T-helper 2 cell treated with Interferon-gamma antibody and Interleukin-4, amounts not matched to agents 5 μg/mL and 100 μg/mL, for 36 hours (primary cell): ENCODE measurements at places on chromosomes 6 and 20.
A peak's percentile ranks its signal among the peaks of the same experiment; 100 is the strongest.

DNA sequence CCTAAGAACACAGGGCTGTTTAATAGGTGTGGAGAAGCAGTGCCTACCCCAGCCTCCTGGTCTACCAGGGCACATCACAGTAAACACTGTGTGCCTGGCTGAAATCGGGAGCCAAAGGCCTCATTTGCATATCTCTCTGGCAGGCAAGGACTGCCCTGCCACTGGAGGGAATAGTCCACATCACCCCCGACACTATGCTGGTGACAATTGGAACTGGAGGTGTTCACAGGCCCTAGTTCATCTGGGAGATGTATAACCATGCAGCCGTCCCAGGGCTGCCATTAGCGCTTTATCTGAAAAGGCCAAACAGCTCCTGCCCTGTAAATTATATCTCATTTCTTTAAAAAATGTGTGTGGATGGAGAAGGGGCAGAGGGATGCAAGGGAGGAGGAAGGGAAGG, 150.3 kb downstream of the LINC00237 start:
- DNase-seq: no peak
- H3K27me3 ChIP-seq: no peaks in the 10 kb centered on the region
- no peaks in the 10 kb centered on the region for H3K36me3 ChIP-seq
- no peak overlapping the region for H3K27ac ChIP-seq
- no peaks in the 10 kb centered on the region for H3K4me1 ChIP-seq

- H3K27ac ChIP-seq: no peak overlapping the region
- peaks cover 4% of the 10 kb centered on the region for H3K4me1 ChIP-seq
- H3K4me3 ChIP-seq: no peak overlapping the region
These were observed 4.2 kb downstream of the FOXS1 start for GRCh38 chr20:31840906-31841816.

- DNase-seq: no peak
- peaks cover 1% of the 10 kb centered on the region for H3K36me3 ChIP-seq
- H3K27ac ChIP-seq: no peak overlapping the region
- peaks cover 3% of the 10 kb centered on the region for H3K4me1 ChIP-seq
These were observed 249.9 kb downstream of the KHDC1L start for GRCh38 chr6:72975352-72975752.

DNA sequence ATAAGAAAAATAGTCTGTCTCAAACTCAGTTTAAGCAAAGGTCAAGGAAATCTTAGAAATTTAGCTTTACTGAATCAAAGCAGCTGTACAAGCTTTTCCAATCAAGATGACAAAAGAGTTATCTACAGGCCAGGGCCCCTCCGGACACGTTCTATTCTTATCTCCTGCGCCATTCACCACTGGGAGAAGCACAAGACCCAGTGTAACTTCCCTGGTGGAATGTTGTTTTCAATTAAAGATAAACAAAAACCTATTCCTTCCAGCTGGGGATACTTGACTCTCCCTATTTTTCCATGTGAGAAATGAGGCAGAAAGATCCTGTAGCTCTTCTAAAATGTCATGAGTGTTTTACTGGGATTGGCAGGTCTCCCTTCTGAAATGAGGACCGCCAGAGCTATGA, 123.3 kb downstream of the TBX18 start:
- H3K27me3 ChIP-seq: no peaks in the 10 kb centered on the region
- H3K36me3 ChIP-seq: no peaks in the 10 kb centered on the region
- H3K4me1 ChIP-seq: no peaks in the 10 kb centered on the region
- H3K27ac ChIP-seq: no peak overlapping the region
- H3K4me3 ChIP-seq: no peak overlapping the region
- no peak for DNase-seq

- no peak for DNase-seq
- H3K27me3 ChIP-seq: no peaks in the 10 kb centered on the region
- H3K4me1 ChIP-seq: peaks cover 42% of the 10 kb centered on the region
- peaks cover 69% of the 10 kb centered on the region for H3K36me3 ChIP-seq
These were observed 159.8 kb upstream of the SUPT3H start for GRCh38 chr6:45537539-45537938.

DNA sequence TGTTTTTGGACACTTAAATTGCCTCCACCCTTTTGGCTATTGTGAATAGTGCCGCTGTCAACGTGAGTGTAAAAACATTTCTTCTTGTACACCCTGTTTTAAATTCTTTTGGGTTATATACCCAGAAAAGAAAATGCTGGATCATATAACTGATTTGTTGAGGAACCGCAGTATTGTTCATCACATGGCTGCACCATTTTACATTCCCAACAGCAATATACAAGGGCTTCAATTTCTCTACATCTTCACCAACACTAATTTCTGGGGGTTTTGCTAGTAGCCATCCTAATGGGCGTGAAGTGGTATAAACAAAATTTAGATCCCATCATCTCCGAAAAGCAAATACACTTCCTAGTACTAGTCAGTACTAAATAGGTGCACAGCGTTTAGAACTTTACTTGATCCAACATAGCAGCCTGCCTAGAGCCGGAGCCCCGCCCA, 579 bp upstream of the BPHL start:
- no peak for DNase-seq
- peak overlapping the region; percentile 91 for H3K27ac ChIP-seq
- peak overlapping the region; percentile 87 for H3K4me3 ChIP-seq
- peaks cover 12% of the 10 kb centered on the region for H3K36me3 ChIP-seq

- no peak overlapping the region for H3K27ac ChIP-seq
- no peaks in the 10 kb centered on the region for H3K27me3 ChIP-seq
- peaks cover 18% of the 10 kb centered on the region for H3K4me1 ChIP-seq
- peak overlapping the region; percentile 21 for H3K4me3 ChIP-seq
These were observed 25.8 kb downstream of the SNRNP48 start for GRCh38 chr6:7615611-7616383.

GRCh38 chr6:157264701-157265100, 58.6 kb downstream of the TMEM242 start:
- H3K36me3 ChIP-seq: no peaks in the 10 kb centered on the region
- peaks cover 2% of the 10 kb centered on the region for H3K27me3 ChIP-seq
- no peak overlapping the region for H3K27ac ChIP-seq
- DNase-seq: no peak
- H3K4me3 ChIP-seq: no peak overlapping the region
- no peaks in the 10 kb centered on the region for H3K4me1 ChIP-seq

- H3K4me3 ChIP-seq: no peak overlapping the region
- H3K36me3 ChIP-seq: no peaks in the 10 kb centered on the region
- DNase-seq: no peak
- peaks cover 15% of the 10 kb centered on the region for H3K27me3 ChIP-seq
- H3K4me1 ChIP-seq: peaks cover 7% of the 10 kb centered on the region
These were observed 26.9 kb upstream of the MRPS18A start for GRCh38 chr6:43714311-43715055.

GRCh38 chr6:122399348-122400120, at the start of gene HSF2:
TSS of gene HSF2 (plus strand) at chr6:122399652. CDS start at chr6:122399738, 86 bp downstream.
- peaks cover 11% of the 10 kb centered on the region for H3K36me3 ChIP-seq
- peak; percentile 93 for DNase-seq
- no peaks in the 10 kb centered on the region for H3K27me3 ChIP-seq
- H3K27ac ChIP-seq: peak within 1 kb of the TSS; percentile 95
- peaks cover 27% of the 10 kb centered on the region for H3K4me1 ChIP-seq

DNA sequence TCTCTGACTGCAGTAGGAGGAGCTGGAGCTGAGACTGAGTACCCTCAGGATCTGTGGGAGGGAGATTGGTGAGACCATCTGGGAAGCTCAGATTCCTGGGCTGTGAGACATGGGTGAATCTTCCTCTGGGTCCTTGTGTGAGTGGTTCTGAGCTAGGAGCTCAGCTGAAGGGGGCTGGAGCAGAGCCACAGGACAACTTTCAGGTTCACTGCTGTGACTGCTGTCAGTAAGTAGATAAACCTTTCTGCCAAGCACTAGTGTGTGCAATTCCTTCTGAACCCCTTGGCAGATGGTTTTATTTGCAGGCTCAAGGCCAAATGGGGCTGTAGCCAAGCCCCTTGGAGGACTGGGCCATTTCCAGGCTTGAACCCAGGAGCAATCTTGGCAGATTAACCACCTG, 49.6 kb upstream of the SNAP91 start:
- H3K4me3 ChIP-seq: no peak overlapping the region
- no peak overlapping the region for H3K27ac ChIP-seq
- no peaks in the 10 kb centered on the region for H3K36me3 ChIP-seq
- H3K27me3 ChIP-seq: no peaks in the 10 kb centered on the region

- no peaks in the 10 kb centered on the region for H3K36me3 ChIP-seq
- no peak overlapping the region for H3K27ac ChIP-seq
- no peak overlapping the region for H3K4me3 ChIP-seq
These were observed 11.8 kb upstream of the TUBB2B start for GRCh38 chr6:3239110-3239830.

GRCh38 chr20:18832546-18833200, 19.1 kb downstream of the SCP2D1 start:
- H3K4me3 ChIP-seq: no peak overlapping the region
- H3K36me3 ChIP-seq: no peaks in the 10 kb centered on the region
- H3K27me3 ChIP-seq: no peaks in the 10 kb centered on the region
- DNase-seq: no peak
- H3K27ac ChIP-seq: no peak overlapping the region
- no peaks in the 10 kb centered on the region for H3K4me1 ChIP-seq

GRCh38 chr6:66291905-66292304, 584.9 kb upstream of the EYS start:
- H3K4me1 ChIP-seq: no peaks in the 10 kb centered on the region
- H3K36me3 ChIP-seq: no peaks in the 10 kb centered on the region
- no peak for DNase-seq
- H3K27me3 ChIP-seq: no peaks in the 10 kb centered on the region

DNA sequence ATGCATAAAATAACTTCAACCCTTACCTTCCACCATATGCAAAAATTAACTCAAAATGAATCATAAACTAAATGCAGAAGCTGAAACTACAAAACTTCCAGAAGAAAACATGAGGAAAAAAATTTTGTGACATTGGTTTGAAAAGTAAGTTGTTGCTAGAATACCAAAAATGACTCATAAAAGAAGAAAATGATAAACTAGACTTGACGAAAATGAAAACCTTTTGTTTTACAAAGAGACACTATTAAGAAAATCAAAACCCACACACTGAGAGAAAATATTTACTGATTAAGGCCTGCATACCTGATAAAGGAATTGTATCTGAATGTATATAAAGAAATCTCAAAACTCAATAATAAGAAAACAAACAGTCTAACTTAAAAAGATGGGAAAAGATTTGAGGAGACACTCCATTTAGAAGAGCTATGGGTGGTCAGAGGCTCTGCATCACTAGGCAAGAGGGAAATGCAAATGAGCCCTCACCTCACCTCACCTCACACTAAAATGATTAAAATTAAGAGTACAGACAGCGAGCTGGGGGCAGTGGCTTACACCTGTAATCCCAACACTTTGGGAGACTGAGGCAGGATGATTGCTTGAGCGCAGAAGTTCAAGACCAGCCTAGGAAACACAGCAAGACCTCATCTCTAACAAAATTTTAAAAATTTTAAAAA, 97.6 kb upstream of the CST7 start:
- no peak overlapping the region for H3K27ac ChIP-seq
- no peak for DNase-seq
- peaks cover 6% of the 10 kb centered on the region for H3K27me3 ChIP-seq
- peaks cover 4% of the 10 kb centered on the region for H3K4me1 ChIP-seq
- no peak overlapping the region for H3K4me3 ChIP-seq

DNA sequence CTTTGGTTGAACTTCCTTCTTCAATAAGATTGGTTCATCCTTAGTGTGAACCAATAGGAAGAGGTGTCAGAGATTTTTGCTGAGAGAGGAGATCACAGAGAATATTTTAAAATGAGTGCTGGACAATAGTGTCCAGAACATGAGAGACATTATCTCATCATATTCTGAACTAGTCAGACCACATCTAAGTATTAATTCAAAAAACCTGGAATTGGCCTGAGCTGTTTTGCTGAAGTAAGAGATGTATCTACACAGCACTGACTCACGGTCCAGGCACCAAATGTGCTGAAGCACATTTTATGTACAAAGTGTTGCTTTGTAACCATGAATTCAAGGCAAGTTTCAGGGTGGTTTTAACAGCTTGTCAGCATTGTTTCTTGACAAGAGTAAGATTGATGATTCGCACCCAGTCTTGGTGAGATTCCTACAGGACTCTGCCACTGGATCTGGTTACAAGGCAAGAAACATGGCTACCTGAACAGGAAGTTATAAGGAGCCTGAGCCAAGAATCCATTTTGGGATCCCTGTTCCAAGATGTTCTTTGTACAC, 178.2 kb upstream of the HEY2 start:
- H3K36me3 ChIP-seq: no peaks in the 10 kb centered on the region
- DNase-seq: no peak
- no peaks in the 10 kb centered on the region for H3K4me1 ChIP-seq
- no peak overlapping the region for H3K4me3 ChIP-seq
- H3K27me3 ChIP-seq: no peaks in the 10 kb centered on the region

- H3K27me3 ChIP-seq: no peaks in the 10 kb centered on the region
- H3K4me1 ChIP-seq: no peaks in the 10 kb centered on the region
- no peaks in the 10 kb centered on the region for H3K36me3 ChIP-seq
- no peak overlapping the region for H3K27ac ChIP-seq
- H3K4me3 ChIP-seq: no peak overlapping the region
These were observed 34.0 kb upstream of the THBS2 start for GRCh38 chr6:169287675-169288074.

DNA sequence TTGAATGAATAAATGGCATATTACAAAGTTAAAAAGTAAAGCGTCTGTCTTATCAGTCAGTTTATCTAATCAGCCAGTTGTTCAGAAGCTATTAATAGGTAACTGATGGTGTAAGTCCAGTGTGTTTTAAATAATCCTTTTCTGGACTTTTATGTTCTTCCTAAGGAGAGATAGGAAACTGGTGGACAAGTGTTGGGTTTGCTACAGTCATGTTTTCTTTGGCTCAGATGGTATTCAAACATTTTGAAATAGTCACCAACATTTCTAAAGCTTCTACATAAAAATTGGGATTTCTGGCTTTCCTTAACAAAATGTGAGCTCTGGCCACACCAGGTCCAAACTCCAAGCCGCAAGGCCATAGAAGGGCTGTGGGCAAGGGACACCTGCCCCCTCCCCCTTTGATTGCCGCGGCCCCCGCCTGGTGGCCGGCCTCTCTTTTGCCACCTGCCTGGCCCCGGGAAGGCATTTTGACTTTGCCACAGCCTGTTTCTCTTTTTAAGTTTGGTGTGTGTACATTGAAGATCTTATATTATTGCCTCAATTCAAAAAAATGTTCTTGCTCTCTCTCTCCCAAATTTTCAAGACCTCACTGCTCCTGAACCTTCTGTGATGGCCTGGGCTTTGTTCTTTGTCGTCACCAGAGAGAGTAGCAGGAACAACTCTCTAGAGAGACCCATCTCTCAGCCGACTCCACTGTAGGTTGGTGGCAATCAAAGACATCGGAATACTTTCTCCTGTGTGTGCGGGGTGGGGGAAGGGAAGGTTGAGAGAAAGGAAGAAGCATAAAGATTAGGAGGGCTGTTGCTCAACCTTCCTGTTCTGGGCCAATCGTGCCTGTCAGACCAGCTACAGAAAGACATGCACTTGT, 84.0 kb upstream of the ZNF217 start:
- no peaks in the 10 kb centered on the region for H3K27me3 ChIP-seq
- H3K27ac ChIP-seq: peak overlapping the region; percentile 82
- peak overlapping the region; percentile 66 for H3K4me3 ChIP-seq
- H3K36me3 ChIP-seq: no peaks in the 10 kb centered on the region

DNA sequence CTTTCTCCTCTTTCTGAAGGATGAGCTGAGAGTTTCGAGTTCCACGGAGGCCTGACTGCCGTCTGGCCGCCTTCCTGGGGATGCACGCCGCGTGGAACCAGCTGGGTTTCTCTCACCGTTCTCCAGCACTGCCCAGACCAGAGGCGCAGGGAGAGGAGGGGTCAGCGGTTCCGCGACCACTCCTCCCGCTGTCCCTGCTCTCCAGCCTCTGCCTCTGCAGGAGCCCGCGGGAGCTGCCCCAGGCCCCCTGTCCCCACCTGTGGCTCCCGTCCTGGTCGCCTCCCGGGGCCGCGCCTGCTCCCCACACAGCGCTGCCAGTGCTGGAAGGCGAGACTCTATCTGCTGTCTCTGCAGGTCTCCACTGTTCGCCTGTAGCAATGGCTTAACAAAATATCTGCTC, 106.8 kb upstream of the AFDN start:
- H3K36me3 ChIP-seq: no peaks in the 10 kb centered on the region
- H3K4me1 ChIP-seq: no peaks in the 10 kb centered on the region
- H3K27me3 ChIP-seq: peaks cover 44% of the 10 kb centered on the region
- H3K27ac ChIP-seq: no peak overlapping the region
- H3K4me3 ChIP-seq: no peak overlapping the region
- DNase-seq: no peak
